ENCODE measurements at places on chromosomes 4 and X.

GRCh38 chr4:53558065-53558801, 33.1 kb downstream of the LNX1 start:
- no peak for DNase-seq

DNA sequence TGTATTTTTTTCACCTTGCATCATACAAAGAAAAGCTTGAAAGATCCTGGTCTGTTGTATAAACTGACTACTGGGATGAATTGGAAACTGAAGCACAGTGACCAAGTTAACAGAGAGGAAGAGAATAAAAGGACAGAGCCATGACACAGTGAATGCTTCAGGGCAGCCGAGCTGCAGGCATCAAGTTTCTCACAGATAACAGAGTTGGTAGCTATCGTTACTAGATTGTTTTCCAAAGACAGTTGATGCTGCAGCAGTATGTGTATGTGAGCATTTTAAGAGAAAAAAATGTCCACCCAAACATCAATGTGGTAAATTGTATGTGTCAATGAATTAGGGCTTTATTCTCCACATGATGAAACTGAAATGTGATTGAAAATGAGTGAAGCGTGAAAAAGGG, 1032.7 kb downstream of the ADGRL3 start:
- DNase-seq: no peak

- no peak for DNase-seq
Measured at GRCh38 chrX:19670854-19671620, 155.7 kb upstream of the MAP3K15 start.

GRCh38 chr4:84500386-84501201, 1.5 kb upstream of the NKX6-1 start:
- DNase-seq: no peak

GRCh38 chrX:30620980-30621618, 32.1 kb upstream of the GK start:
- no peak for DNase-seq

GRCh38 chr4:105619188-105619931, 66.9 kb downstream of the ARHGEF38 start:
- DNase-seq: no peak

- no peak for DNase-seq
Measured at GRCh38 chrX:69988955-69989394, 60.8 kb downstream of the AWAT2 start.

- DNase-seq: no peak
Measured at GRCh38 chr4:40837094-40837870, 87.5 kb downstream of the NSUN7 start.

GRCh38 chr4:156939801-156940200, 31.8 kb downstream of the PDGFC start:
- DNase-seq: no peak

DNA sequence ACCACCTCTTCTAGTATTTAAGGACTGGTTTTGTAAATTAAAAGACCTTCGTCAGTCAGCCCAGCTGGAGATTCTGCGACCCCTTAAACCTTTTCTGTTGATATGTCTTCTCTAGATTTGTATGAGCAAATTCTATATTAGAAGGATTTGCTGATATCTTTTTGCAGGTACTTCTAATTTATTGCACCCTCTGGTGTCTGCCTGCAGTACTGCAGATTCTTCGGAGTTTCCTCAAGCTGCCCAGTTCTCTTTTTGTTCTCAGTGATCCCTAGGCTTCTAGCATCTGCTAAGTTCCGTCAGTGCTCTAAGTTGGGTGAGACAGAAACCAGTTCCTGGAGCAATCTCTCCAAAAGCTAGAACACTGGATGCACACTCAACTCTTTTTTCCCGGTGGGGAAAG, 545.2 kb downstream of the C4orf33 start:
- peak; percentile 62 for DNase-seq

GRCh38 chr4:28436191-28437080, 1575.8 kb downstream of the STIM2 start:
- no peak for DNase-seq

GRCh38 chrX:143648705-143649104, 12.8 kb upstream of the SLITRK4 start:
- DNase-seq: no peak

DNA sequence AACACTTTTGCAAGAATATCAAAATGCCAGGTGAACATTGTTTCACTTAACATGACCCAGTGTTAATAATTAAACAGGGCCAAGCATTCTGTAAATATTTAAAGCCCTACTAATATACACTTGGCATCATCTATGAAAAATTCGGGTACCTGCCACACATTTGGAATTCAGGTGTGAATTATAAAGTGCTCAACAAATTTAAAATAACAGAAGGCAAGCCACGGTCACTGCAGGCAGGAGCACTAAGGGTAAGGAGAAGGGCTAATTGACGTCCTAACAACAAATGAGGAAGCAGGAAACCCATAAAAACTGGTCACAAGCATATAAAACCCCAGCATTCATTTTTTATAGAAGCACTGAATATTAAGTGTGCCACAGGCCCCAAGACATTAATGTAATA, 43.8 kb upstream of the CPEB2 start:
- DNase-seq: no peak

DNA sequence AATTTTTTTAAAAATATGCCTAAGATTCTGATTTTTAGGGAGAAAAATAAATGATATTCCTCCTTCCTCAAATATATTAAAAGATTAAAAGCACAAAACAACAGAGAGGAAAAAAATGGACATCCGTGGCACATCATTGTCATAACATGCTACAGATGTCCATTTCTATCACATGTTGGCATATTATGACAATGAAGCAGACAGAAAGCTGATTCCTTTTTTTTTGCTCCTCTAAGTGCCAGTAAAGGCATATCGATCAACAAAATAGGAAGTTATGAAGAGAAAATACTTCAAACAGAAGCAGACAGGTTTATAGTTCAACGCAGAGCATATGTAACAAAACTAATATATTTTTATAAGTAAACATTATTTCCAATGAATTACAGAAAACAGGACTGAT, 11.2 kb downstream of the KLHL8 start:
- no peak for DNase-seq

GRCh38 chrX:38220024-38220414, 652 bp downstream of the SRPX start:
- DNase-seq: peak; percentile 28

DNA sequence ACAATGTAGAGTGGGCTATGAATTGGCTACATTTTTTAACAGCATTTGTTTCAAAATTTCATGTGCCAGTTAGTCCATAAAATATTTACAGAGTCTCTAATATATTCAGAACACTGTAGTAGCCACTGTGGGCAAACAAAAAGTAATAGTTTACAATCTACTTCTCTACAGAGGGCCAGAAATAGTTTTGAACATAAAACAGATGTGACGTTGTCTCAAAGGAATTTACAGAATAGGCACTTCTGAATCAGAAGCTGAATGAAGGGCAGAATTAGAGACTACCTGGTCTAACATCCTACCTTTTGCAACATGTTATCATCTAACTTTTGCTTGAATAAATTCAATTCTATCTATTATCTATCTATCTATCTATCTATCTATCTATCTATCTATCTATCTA, 811.9 kb upstream of the EPHA5 start:
- no peak for DNase-seq

Measured in activated CD4-positive, alpha-beta T cell treated with anti-CD3 and anti-CD28 coated beads, Interleukin-2, amount 10 ng/mL, durations not matched to agents 7 days and 5 days (primary cell).